Mammary microvascular endothelial cell (primary cell): ENCODE measurements at places on chromosomes 4 and X. TPM values are rescaled to one million over a fixed set of nuclear protein-coding genes. Genes with fewer than 3 reads are reported as not detected.

The MED12 gene
- total RNA-seq = 18.5 and 22.7 TPM in 2 replicates

The RNF128 gene
- not detected in 2 replicates for total RNA-seq

The MAGEA11 gene
- total RNA-seq = not detected in 2 replicates

The PGAM4 gene
- not detected in 2 replicates for total RNA-seq

The TMEM156 gene
- total RNA-seq = 4.4 and 6.0 TPM in 2 replicates

The GPM6B gene
- total RNA-seq = 0.25 and 0.47 TPM in 2 replicates

The TMEM164 gene
- 13.4 and 20.4 TPM in 2 replicates for total RNA-seq

The ANK2 gene
- total RNA-seq = 1.9 and 3.1 TPM in 2 replicates

The EMCN gene
- total RNA-seq = 91.0 and 102 TPM in 2 replicates

The MAPK10 gene
- total RNA-seq = 0.07 TPM in 1 of 2 replicates, not detected in the other

The SPP1 gene
- 0.10 and 1.1 TPM in 2 replicates for total RNA-seq

The CXCL1 gene
- 141 and 147 TPM in 2 replicates for total RNA-seq

The TLR1 gene
- 1.3 and 1.8 TPM in 2 replicates for total RNA-seq
